ENCODE measurements at places on chromosomes 11 and 22.
A peak's percentile ranks its signal among the peaks of the same experiment; 100 is the strongest.

- no peak for DNase-seq
Observed at GRCh38 chr22:49497266-49497665, 330.4 kb downstream of the BRD1 start.

GRCh38 chr22:31898926-31899325 is 45.4 kb upstream of the YWHAH start:
- no peak for DNase-seq

DNA sequence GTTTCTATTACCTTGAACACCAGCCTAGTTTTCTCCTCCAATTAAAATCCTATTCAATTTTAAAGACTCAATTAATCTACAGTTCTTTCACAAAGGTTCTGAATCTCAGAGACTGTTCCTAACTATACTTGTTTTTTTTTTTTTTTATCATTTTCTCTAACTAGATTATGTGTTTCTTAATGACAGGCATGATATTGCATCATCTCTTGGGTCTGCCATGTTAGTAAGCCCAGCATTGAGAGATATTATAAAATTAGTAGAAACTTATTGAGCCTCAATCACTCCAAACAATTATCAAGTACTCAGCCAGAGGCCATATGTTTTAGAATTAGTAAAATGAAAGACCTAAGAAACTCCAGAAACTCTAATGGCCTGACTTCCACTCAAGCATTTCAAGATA is 28.1 kb upstream of the SLC5A12 start:
- DNase-seq: no peak

DNA sequence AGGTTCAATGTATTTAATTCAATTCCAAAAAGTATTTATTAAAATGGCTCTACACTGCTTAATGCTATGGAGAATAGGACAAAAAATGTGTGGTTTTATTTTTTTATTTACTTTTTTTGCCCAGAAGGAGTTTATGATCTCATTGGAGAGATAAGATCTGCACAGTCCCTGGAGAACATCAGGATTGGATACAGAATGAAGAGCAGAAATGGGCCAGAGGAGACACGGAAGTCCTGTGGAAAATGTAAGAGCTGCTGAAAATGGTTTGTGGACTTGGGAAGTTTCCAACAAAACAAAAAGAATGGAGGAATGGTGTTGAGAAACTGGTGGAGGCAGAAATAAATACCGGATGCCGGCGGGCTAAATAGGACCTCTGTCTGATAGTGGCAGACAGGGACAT is 554.6 kb downstream of the OPCML start:
- no peak for DNase-seq

DNA sequence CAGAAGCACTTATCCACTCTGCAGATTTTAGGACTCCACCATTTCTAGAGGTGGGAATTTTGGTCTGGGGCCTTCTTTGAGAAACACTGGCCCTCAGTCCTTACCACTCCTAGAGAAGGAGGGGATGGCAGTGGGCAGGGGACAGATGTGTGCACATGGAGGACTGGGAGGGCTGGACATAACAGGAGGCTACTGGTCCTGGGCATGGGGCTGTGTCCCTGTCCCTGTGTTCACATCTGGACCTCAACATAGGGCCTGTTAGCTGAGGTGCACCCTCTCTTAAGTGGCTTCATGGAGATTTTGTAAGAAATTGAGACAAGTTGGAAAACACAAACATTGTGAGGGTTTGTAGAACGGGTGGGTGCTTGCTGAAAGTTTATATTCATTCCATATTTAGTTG is 103.4 kb downstream of the ATXN10 start:
- DNase-seq: no peak

DNA sequence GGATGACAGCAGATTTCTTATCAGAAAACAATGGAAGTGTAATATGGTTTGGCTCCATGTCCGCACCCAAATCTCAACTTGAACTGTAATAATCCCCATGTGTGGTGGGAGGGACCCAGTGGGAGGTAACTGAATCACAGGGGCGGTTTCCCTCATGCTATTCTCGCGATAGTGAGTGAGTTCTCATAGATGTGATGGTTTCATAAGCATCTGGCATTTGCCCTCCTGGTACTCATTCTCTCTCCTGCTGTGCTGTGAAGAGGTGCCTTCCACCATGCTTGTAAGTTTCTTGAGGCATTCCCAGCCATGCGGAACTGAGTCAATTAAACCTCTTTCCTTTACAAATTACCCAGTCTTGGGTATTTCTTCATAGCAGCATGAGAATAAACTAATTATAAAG is 81.0 kb upstream of the SCUBE2 start:
- DNase-seq: no peak

GRCh38 chr11:107844041-107844440 is 14.5 kb downstream of the SLC35F2 start:
- DNase-seq: no peak

- DNase-seq: no peak
Observed at GRCh38 chr11:72635309-72635915, 38.8 kb downstream of the PDE2A start.

DNA sequence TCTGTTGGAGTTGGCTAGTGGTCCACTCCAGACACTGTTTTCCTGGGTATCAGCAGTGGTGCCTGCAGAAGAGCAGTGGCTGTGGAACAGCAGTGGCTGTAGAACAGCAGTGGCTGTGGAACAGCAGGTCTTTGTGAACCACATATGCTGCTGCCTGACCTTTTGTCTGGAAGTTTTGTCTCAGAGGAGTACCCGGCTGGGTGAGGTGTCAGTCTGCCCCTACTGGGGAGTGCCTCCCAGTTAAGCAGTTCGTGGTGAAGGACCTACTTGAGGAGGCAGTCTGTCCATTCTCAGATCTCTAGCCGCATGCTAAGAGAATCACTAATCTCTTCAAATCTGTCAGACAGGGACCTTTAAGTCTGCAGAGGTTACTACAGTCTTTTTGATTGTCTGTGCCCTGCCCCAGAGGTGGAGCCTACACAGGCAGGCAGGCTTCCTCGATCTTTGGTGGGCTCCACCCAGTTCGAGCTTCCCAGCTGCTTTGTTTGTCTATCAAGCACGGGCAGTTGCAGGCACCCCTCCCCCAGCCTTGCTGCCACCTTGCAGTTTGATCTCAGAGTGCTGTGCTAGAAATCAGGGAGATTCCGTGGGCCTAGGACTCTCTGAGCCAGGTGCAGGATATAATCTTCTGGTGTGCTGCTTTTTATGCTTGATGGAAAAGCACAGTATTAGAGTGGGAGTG is 89.1 kb upstream of the TRIM48 start:
- DNase-seq: no peak

DNA sequence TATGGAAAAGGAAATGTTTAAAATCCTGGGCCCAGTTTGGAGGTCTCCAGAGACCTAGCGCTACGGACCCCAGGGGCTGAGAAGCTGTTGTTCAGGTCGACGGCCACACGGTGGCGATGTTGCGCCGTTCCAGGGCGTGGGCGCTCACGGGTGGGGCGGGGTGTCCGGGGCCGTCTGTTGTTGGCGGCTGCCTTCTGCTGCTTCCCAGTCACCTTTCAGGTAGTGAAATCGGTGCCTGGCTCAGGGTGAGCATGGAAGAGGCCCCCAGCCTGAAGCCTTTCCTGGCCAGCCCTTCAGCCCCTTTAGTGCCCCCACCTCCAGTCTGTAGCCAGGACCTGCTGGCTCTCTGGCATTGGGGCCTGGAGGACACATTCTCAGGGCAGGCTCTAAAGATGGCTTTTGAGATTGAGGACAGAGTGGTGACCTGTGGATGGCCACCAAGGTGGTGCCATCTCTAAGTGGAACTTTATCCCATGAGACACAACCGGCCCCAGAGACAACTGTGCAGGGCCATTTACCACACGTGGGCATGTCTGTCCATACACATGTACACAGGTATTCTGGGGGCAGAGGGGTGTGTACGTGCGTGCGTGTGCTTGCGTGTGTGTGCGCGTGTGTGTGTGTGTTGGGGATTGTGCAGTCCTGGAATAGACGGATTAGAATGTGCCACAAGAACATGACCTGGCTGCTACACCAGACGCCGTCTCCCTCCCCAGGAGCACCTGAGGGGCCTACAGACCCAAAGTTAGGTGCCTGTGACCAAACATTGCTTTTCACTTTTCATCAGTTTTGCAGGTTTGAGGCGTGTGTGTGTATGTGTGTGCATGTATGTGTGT is 53.8 kb downstream of the ST14 start:
- peak; percentile 62 for DNase-seq

DNA sequence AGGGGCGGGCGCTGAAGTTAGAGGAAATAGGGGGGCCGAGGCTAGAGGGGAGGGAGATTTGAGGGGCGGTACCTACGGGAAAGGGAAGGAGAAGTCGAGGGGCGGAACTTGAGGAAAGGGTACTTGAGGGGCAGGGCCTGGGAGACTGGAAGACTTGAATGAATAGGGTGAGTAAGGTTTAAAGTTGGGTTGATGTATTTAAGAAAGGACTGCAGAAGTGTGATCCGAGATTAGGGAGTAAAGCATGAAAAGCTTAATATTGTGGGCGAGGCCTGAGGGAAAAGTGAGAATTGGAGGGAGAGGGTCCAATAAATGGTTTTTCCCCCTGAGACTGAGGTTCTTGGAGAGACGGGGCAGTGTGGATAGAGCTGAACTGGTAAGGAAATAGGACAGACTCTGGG is 723 bp downstream of the HSCB start:
- DNase-seq: no peak

- no peak for DNase-seq
Observed at GRCh38 chr11:64759722-64760719, at the start of gene PYGM. Gene PYGM, minus strand, starts transcription at chr11:64759974. Its CDS starts 76 bp downstream, at chr11:64759898.

DNA sequence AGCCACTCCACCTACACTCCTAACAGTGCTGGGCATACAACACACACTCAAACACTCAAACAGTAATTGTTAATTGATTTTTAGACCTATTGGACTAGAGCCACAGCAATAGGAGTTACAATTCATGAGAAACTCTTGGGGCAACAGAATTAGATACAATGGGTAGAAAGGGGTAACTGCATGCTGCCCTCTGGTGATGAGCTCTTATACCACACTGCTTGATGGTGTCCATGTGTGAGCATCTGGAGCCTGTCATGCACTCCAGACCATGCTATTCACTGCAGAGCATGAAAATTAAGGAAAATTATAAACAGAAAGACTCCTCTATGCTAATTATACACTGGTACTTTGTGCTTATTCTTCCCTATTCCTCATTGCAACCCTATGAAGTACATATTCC is 975.5 kb upstream of the CCDC90B start:
- no peak for DNase-seq
